ENCODE measurements at places on chromosomes 4 and X.
A peak's percentile ranks its signal among the peaks of the same experiment; 100 is the strongest.

GRCh38 chr4:26206999-26207398 lies 113.8 kb upstream of the RBPJ start:
- DNase-seq = no peak

- DNase-seq = peak; percentile 55
These were observed 142.0 kb downstream of the SLC10A7 start for GRCh38 chr4:146379744-146380143.

DNA sequence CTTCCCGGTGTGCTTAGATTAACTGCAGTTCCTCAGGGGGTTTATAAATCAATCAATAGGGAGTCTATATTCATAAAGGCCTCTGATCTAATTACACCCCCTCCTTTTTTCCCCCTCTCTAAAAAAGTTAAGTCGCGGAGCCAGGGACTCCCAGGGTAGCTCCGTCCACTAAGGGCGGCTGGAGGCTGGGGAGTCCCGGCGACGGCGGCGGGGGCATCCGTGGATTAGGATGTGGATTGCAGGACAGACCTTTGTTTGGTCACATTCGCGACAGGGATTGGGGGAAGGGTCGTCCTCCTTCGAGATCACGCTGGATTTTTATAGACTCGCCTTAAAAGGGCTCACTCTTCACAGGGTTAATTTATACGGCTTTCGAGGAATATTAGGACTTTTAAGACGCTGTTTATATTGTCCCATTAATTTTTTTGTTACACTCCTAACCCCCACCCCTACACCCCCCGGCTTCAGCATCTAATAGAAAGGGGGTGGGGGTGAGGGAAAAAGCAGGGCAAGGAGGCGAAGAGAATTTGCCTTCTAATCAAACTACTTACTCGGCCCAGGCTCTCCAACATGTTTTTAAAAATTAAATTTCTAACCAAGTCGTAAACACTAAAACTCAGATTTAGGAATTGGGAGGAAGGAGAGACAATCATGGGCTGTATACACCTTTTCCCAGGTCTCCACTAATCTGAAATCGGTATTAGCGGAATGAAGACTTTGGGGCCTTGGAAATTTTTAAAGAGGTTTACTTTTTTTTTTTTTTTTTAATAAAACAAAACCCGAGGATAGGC lies 8.5 kb downstream of the PITX2 start:
- DNase-seq = no peak

- peak; percentile 48 for DNase-seq
These were observed 12.5 kb downstream of the CCNG2 start for GRCh38 chr4:77169481-77169880.

GRCh38 chr4:150828159-150828558 lies 186.9 kb downstream of the LRBA start:
- DNase-seq = no peak

GRCh38 chr4:80454040-80454439 lies 118.5 kb downstream of the CFAP299 start:
- DNase-seq = peak; percentile 34

DNA sequence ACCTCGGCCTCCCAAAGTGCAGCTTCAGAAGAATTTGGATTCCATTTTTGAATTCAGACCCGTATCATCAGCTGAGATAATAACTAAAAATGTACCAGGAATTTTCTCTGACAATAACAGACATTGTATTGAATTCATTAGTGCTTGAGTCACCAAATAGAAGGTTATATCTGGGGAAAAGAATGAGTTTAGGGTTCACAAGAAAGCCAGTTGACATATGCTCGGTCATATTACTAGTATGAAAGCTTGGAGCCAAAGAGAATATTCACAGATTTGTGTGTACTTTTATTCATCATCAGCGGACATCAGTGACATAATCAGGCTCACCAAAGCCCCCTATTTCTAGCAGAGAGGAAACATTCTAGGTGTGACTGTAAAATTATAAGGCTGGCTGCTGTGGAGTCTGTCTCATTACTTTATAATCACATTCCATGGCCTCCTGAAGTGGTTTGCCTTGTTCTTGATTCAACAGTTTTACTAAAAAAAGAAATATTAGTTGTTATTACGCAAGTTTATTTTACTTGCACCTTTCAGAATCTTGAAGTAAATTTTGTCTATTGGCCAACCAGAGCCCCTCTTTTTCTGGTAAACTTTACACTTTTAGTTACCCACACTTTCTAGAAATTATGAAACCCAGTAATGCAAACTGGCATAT lies 14.6 kb upstream of the DCTD start:
- DNase-seq = peak; percentile 77

DNA sequence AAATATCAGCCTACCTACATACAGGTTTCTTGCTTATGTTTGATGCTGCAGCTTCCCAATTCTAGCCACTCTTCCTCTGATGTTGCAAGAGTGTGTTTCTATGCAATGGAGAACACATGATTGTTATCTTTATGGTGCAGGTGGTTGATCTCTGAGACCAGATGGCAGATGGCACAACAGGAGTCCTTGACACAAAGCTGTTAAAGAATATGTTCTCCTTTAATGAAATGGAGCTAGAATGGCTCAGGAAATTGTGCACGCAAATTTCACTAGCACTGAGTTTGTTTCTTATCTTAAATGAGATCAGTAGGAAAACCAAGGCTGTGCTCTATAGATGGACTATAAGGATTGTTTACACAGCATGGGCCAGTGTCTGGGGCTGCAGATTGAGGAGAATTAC lies 29.9 kb upstream of the TTC29 start:
- no peak for DNase-seq

- peak; percentile 54 for DNase-seq
These were observed 124.4 kb upstream of the PUDP start for GRCh38 chrX:7272346-7272745.

- DNase-seq = peak; percentile 9
These were observed 171.4 kb downstream of the AASDH start for GRCh38 chr4:56215901-56216300.

GRCh38 chr4:23747281-23747735 lies 142.5 kb downstream of the PPARGC1A start:
- DNase-seq = no peak
